ENCODE measurements at places on chromosomes 2 and 18.

DNA sequence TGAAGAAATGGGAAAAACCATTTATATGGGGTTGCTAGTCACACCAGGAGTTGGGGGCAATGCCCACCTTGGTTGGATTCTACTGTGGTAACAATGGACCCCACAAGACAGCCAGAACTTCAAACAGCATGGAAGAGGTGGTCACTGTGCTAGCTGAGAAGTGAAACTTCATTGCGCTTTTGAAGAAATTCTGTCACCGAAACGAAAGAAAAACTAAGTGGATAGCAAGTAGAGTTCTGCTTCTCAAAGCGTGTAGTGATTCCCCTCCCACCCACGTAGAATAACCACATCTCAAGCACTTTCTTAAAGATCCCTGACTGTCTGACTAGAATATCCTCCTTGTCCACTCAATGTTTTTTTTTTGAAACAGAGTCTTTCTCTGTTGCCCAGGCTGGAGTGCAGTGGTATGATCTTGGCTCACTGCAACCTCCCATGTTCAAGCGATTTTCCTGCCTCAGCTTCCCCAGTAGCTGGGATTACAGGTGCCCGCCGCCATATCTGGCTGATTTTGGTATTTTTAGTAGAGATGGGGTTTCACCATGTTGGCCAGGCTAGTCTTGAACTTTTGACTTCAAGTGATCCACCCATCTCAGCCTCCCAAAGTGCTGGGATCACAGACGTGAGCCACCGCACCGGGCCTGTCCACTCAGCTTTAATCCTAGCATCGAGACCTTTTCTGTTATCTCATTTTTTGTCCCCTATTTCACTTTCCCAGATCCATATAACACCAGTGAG is 30.1 kb upstream of the CCL20 start:
- DNase-seq: no peak

- DNase-seq: no peak
Observed at GRCh38 chr2:158969162-158969714, 798 bp downstream of the TANC1 start.

GRCh38 chr2:63506320-63506719 is 82.0 kb downstream of the WDPCP start:
- DNase-seq: no peak

- no peak for DNase-seq
Observed at GRCh38 chr2:132420816-132421805, 4.5 kb downstream of the GPR39 start.
